ENCODE measurements at places on chromosomes 7 and 10.
A peak's percentile ranks its signal among the peaks of the same experiment; 100 is the strongest.

DNA sequence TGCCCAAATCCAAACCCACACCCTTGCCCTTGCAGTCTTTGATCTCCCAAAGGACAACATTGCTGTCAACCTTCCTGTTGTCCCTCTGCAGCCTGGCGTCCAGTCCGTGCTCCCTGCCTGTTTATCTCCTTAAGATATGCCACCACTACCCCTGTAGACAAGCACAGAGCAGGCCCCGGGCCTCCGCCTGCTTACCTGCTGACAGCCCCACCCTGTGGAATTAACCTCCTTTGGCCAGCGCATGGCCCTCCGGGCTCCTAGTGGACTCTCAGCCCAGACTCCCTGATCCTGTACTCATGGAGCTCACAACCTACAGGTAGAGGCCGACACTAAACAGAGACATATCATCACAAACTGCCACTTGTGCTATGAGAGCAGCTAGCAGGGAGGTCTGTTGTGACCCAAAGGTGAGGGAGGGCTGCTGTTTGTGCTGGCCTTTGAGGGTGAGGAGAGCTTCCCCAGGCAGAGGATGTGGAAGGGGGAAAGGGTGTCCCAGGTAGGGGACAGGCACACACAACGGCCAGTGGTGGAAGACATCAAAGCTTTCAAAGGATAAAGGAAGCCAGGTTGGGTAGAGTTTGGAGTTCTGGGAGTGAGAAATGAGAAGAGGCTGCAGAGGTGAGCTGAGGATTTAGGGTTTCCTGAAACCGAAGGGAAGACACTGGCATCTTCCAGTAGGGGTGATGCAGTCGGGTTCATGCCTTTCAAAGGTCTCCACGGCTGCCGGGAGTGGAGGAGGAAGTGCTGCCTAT lies 174.5 kb upstream of the ZMIZ1 start:
- DNase-seq = no peak

DNA sequence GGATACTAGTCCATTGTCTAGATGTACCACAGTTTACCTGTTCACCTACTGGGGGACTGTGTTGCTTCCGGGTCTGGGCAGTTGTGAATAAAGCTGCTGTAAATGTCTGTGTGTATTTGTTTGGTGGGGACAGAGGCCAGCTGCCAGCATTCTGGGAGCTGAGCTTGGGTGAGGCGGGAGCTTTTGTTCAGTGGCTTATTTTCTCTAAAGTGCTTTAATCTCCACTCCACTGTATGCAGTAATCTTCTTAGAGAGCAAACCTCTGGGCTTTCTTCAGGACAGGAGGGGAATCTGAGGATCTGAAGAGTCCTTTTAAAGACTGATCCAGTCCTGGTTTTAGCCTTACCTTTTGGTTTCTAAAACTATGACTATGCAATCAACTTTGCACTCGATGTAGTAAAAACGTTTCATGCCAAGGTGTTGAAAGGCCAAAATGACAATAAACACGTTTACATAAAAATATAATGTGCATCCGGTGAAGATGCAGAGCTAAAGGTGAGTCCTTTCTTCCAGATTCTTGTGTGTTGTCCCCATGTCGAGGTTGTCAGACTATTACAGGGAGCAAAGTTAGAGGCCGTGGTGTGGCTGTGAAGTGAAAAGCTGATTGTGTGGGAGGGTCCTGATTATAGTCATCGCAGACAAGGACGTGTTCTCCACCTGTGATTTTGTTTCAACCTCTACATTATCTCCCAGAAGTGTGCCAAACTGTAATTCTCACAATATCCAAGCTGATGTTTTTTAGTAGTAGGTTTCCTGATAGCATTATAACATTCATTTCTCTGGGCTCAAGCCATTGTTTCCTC lies 279.8 kb downstream of the CAMK1D start:
- DNase-seq = peak; percentile 51

- no peak for DNase-seq
These were observed 126.5 kb upstream of the ZEB1 start for GRCh38 chr10:31192475-31192874.

DNA sequence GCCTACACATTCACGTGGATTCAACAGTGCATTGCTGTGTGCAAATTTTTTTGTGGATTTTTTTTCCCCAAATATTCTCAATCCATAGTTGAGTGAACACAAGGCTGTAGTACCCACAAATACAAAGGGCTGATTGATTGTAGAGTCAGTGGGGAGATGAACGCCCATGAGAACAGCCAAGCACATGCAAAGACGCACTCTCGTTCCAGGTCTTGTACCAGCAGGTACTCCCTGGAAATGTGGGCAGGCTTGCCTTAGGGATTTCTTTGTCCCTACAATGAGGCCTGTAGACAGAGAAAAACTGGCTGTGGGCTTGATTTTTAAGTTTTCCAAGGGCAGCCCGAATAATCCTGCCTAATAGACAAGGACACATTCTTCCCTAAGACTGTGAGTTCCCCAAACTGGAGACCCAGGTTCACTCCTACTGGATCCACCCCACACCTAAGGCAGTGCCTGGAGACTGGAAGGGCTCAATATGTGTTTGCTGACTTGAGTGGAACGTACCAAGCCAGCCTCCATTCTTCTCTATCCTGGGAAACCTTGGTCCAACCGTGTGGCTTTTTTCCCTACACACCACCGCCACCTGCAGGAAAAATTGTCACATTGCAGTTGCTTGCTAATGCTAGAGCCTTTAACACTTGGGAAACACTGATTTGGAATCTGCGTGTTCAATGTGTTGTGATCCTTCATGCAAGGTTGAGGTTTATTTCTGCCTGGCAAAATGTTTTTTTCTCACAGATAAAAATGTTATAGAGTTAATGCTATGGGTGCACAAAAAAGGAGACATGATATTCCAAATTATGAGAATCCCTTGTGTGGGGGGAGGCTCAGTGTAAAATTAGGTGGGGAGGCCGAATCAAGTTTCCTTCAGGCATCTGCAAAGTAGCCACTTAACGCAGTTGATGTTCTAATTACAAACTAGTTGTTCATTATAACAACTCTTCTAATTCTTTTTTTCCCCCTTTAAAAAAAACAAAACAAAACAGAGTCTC lies 49.3 kb downstream of the PPP1R17 start:
- DNase-seq = peak; percentile 47

DNA sequence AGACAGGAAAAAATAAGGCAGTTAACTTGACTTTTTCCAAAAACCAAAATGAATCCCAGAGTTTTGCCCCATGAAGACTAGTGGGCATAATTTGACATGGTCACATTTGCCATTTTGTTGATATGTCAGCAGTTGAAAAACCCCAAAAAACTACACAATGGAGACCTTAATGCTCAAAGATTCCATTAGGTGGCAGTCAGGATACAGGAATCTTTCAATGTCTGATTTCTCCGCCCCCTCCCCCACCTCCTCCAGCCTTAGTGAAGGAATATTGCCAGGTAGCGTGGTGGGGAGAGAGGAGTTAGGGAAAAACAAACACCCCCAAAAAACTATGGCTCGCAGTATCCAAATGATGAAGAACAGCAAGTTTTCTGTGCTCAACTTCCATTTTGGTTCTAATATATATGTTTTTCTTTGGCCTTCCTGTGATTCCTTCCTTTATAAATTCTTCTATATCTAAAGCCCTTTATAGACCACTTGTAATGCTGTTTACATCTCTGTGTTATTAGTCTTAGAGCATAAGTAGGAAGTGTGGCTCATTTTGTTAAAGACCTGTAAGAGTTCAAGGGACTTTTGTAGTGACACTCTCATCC lies 6.7 kb upstream of the SMNDC1 start:
- peak; percentile 43 for DNase-seq
